ENCODE measurements at places on chromosomes 3 and 15. TPM values are rescaled to one million over a fixed set of nuclear protein-coding genes. Genes with fewer than 3 reads are reported as not detected.
A peak's percentile ranks its signal among the peaks of the same experiment; 100 is the strongest.

GRCh38 chr3:32326795-32327194, 64.9 kb upstream of the CMTM7 start:
- peaks cover 33% of the 10 kb centered on the region for H3K4me1 ChIP-seq
- peak overlapping the region; percentile 31 for H3K27ac ChIP-seq
- H3K36me3 ChIP-seq: no peaks in the 10 kb centered on the region
- DNase-seq: no peak
- no peaks in the 10 kb centered on the region for H3K27me3 ChIP-seq

DNA sequence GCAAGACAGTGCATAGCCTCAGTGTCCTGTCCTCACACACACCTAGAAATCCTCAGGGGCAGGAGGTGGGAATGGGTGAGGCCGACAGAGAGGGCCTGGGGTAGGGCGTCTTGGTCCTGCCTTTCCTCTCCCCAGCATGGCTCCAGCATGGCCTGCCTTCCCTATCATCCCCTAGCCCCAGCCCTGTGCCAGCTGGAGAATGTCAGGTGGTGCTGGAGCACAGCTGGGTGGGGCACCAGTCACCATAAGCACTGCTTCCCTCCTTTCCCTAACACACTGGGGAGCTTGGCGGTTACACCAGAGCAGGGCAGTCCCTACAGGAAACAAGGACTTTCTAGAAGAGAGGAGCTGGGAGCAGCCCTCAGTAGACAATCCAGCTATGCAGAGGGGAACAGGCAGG, 236.8 kb downstream of the KLF13 start:
- no peak overlapping the region for H3K4me3 ChIP-seq
- H3K27ac ChIP-seq: no peak overlapping the region
- DNase-seq: no peak

The DNAJA4 gene
- 19.0 TPM for polyA plus RNA-seq

- H3K4me1 ChIP-seq: peaks cover 5% of the 10 kb centered on the region
- H3K27me3 ChIP-seq: no peaks in the 10 kb centered on the region
- no peak overlapping the region for H3K4me3 ChIP-seq
- no peak overlapping the region for H3K27ac ChIP-seq
These were observed 12.6 kb downstream of the ATP2C1 start for GRCh38 chr3:130906374-130906995.

DNA sequence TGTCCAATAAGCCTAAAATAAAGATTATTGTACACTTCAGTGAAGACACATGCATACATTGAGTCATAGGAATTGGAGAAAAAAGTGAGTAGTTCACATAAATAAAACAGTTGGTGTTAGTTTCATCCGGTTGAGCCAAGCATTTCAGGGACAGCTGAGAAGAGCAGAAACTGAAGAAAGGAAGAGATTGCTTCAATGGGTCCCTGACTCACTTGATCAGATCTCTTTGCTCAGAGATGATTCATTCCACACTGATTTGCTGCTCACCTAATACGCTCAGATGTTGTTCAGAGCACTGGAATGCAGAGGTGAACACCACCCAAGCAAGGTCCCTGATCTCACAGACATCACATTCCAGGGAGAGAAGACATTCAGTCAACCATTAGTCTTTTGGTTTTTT, 93.7 kb downstream of the RAD18 start:
- H3K4me1 ChIP-seq: no peaks in the 10 kb centered on the region
- no peak for DNase-seq
- no peak overlapping the region for H3K4me3 ChIP-seq
- no peak overlapping the region for H3K27ac ChIP-seq

- H3K27ac ChIP-seq: no peak overlapping the region
- H3K4me1 ChIP-seq: no peaks in the 10 kb centered on the region
- no peaks in the 10 kb centered on the region for H3K36me3 ChIP-seq
- no peak overlapping the region for H3K4me3 ChIP-seq
These were observed 18.8 kb downstream of the MAGI1 start for GRCh38 chr3:66019896-66020295.

GRCh38 chr3:77535116-77535515, 495.2 kb downstream of the ROBO2 start:
- H3K27ac ChIP-seq: no peak overlapping the region
- DNase-seq: no peak
- no peaks in the 10 kb centered on the region for H3K27me3 ChIP-seq
- H3K4me3 ChIP-seq: no peak overlapping the region
- H3K4me1 ChIP-seq: no peaks in the 10 kb centered on the region
- no peaks in the 10 kb centered on the region for H3K36me3 ChIP-seq

All from thymus (tissue), 14 donors.